ENCODE measurements at places on chromosomes 3 and 15.

GRCh38 chr3:185021256-185021655, 131.6 kb downstream of the C3orf70 start:
- DNase-seq: no peak

GRCh38 chr3:157581371-157581770, 78.2 kb upstream of the VEPH1 start:
- no peak for DNase-seq

GRCh38 chr3:10883478-10884234, 67.6 kb downstream of the SLC6A11 start:
- peak; percentile 9 for DNase-seq

DNA sequence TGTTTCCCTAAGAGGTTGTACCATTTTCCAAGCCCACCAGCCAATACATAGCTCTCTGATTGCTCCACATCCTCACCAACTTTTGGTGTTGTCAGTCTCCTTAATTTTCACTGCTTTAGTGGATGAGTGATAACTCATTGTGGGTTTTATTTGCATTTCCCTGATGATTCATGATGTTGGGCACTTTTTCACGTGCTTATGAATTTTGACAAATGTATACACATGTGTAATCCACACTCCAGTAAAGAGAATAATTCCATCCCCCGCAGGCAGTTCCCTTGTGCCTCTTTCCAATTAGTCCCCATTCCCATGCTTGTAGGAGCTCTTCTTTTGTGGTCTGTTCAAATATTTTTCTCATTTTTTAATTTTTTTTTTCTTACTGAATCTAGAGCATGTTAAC, 52.4 kb downstream of the ANP32A start:
- no peak for DNase-seq

DNA sequence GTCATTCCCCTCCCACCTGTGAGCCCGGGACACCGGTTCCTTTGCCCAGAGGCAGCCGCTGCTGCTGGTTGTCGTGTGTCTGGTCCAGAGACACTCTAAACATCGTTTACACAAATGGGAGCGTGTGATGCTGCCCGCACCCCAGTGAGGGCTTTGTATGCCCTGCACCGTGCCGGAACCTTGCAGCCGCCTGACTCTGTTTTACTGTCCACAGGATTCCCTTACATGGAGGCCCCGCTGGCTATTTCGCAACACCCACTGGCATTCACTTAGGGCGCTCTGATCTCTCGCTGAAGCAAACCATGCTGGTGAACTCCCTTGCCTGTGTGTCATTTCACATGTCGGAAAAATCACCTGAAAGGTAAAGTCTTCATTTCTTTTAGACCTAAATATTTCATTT, 100.8 kb upstream of the SLC6A6 start:
- peak; percentile 53 for DNase-seq

DNA sequence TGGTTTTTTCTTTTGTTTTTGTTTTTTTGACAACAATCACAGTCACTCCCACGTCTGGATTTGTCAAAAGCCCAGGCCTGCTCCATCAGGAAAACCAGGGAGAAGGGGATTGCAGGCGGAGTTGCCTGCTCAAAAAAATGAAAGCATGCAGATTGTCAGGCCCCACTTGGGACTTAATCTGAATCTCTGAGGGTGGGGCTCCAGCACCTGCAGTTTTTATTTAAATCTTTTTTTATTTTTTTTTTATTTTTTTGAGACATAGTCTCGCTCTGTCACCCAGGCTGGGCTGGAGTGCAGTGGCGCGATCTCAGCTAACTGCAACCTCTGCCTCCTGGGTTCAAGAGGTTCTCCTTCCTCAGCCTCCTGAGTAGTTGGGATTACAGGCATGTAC, 140.9 kb downstream of the FOXP1 start:
- no peak for DNase-seq

GRCh38 chr15:98800437-98801233, 152.3 kb downstream of the IGF1R start:
- DNase-seq: peak; percentile 83

DNA sequence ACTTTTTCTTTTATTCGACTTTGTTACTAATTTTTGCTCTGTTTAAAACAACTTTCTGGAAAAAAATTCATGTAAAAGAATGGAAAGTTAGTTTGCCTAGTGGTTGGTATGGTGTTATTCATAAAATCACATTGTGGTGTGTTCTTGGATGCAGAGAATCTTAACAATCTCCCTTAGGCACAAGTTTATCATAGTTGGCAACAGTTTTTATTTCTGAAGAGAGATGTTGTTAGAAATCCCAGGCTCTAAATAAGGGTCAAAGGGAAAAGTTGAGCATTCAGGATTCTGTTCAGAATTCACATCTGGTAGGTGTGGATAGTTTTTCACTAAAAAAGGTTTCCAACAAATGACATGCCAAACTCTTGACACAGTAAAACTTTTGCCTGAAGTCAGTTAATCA, 6.4 kb downstream of the DUT start:
- DNase-seq: no peak

DNA sequence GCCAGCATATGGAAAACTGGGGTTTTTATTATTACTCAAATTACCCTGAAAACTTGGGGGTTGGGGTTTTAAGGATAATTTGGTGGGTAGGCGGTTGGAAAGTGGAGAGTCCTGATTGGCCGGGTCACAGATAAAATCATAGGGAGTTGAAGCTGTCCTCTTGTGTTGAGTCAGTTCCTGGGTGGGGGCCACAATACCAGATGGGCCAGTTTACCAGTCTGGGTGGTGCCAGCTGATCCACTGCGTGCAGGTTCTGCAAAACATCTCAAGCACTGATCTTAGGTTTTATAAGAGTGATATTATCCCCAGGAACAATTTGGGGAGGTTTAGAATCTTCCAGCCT, 4.9 kb upstream of the ZNF662 start:
- no peak for DNase-seq

- DNase-seq: no peak
These were observed 39.7 kb downstream of the BCHE start for GRCh38 chr3:165797551-165797950.

- no peak for DNase-seq
These were observed 18.5 kb upstream of the LMCD1 start for GRCh38 chr3:8482960-8483665.

DNA sequence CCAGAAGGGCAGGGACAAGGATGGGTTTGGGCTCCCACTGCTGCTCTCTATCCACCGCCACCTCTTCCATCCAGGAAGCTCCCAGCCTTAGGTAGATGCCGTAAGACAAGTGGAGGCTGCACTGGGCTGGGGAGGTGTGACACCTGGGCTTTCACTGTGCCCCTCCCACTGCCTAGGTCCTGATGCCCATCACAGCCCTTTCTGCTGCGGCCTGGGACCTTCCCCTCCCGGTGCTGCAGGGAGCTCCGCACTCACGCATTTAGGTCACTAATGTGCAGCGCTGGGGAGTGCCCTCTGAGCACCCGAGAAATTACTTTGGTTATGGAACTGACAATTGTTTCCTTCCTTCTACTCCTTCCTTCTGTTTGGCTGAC, 850 bp downstream of the LTF start:
- DNase-seq: no peak

DNA sequence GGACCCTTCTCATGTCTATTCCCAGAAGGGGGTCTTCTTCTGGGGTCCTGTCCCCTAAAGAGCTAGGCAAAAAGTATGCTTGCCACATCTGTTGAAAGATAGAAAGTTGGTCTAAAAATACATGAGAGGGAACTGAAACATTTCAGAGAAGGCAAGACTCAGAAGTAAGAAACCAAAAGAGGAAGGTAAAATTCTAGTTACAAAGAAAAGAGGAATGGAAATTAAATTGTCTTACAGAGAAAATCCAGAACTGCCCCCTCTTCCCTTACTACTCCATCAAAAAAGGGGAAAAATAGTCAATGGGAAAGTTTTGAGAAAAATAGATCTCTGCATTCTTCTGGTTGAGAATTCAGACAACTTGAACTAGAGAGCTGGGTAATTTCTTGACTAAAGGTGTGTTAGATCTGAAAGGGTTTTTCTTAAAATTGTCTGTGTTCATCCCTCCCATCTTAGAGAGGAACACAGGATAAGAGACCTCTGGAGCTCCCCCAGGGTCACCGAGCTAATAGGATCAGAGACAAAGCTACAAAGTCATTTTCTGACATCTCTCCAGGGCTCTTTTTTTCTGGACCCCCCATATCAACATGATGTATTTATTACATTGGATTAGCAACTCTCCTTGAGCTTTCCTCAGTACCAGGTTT, 32.3 kb upstream of the CCR2 start:
- no peak for DNase-seq

DNA sequence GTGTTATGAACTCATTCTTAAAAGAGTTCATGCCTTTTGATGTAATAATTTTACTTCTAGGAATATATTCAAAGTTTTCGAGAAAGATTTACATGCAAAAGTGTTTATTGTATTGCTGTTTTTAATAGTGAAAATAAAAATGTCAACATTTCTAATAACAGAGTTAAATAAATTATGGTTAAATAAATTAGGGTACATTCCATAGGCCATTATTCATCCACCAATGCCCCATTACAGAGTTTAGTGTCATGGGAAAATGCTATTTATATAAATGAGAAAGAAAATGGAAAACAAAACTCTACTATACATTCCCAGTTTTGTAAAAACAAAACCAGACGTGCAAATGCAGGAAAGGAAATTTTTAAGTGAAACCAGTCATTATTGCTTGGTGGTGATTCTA, 538.1 kb upstream of the TBL1XR1 start:
- DNase-seq: no peak

GRCh38 chr3:155670335-155670734, 74.5 kb downstream of the PLCH1 start:
- DNase-seq: no peak

- DNase-seq: no peak
These were observed 535.5 kb downstream of the SQOR start for GRCh38 chr15:46170326-46170725.

- DNase-seq: no peak
These were observed 37.4 kb downstream of the THBS1 start for GRCh38 chr15:39618063-39618823.
